Cerebellar nuclear complex (tissue), 1 donor: ENCODE measurements at places on chromosomes 13 and 19.

GRCh38 chr13:53326716-53327115, 298.1 kb downstream of the OLFM4 start:
- DNase-seq: no peak

GRCh38 chr13:51271528-51272085, 49.4 kb downstream of the FAM124A start:
- no peak for DNase-seq

DNA sequence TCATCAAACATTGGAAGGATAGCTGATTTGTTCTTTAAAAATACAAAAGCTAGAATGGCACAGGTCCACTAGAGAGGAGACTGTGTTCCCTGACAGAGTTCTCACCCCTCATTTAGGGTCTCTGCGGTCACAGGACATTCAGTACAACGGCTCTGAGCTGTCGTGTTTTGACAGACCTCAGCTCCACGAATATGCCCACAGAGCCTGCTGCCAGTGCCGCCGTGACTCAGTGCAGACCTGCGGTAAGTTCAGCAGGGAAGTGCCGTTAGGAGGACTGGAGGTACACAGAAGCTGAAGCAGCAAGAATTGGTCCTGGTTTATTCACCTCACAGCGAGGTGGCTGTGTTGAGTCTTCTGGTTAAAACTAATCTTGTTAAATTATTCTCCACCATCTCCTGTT, 90.0 kb downstream of the TNFRSF19 start:
- no peak for DNase-seq

- no peak for DNase-seq
These were observed 117.6 kb downstream of the TEX29 start for GRCh38 chr13:111437856-111438547.

GRCh38 chr19:2149980-2150793, 1.2 kb downstream of the AP3D1 start:
- DNase-seq: no peak
